Activated CD4-positive, alpha-beta T cell treated with anti-CD3 and anti-CD28 coated beads, Interleukin-2, amount 50 U/mL, for 1 hour (primary cell): ENCODE measurements at places on chromosomes 11 and 22.
A peak's percentile ranks its signal among the peaks of the same experiment; 100 is the strongest.

DNA sequence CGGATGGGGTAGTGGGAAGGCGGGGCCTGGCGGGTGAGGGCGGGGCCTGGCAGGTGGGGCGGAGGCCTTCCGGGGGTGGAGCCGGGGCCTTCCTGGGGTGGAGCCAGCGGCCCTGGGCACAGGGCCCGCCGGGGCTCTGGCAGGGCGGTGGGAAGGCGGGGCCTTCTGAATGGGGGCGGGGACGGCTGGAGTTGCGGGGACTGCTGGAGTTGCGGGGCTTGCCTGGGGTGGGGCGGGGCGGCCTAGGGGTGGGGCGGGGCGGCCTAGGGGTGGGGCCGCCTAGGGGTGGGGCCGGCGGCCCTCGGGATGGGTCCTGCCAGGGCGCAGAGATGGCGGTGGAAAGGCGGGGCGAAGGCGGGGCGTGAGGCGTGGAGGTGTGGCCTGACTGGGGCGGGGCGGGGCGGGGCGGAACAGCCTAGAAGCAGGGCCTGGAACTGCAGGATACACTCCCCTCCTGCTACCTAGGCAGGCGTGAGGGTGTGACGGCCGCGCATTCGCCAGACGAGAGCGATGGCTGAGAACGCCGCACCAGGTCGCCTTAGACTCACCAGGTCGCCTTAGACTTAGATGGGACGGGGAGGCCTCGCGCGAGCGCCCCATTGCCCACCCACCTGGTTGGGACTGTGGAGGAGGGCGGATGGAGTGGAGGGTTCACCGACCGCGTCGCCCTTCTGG is 19.3 kb downstream of the RRP7A start:
- peak; percentile 83 for DNase-seq

DNA sequence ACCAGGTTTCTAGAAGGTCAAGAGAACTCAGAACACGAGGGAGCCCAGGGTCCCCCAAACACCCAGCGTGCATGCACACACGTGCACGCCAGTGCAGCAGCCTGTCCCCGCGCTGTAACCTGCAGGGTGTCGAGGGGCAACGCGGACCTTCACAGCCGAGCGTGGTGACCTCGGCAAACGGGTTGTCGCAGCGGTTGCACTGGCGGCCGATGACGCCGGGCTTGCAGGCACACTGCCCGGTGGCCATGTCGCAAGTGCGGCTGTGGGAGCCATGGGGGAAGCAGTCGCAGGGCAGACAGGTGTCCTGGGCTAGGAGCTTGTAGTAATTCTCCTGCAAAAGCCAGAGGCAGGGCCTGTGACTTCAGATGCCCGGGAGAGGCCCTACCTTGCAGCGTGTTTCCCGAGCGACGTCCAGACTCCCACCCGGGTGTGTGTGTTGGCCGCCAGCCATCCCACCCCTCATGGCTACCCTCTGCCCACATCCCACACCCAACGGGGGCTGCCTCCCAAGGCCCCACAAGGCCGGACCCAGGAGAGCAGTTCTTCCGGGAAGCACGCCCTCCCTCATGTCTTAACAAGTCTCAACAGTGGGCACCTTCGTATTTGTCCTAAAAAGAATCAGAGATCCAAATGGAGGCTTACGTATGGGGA is 56.1 kb downstream of the TRMU start:
- DNase-seq, result no peak

DNA sequence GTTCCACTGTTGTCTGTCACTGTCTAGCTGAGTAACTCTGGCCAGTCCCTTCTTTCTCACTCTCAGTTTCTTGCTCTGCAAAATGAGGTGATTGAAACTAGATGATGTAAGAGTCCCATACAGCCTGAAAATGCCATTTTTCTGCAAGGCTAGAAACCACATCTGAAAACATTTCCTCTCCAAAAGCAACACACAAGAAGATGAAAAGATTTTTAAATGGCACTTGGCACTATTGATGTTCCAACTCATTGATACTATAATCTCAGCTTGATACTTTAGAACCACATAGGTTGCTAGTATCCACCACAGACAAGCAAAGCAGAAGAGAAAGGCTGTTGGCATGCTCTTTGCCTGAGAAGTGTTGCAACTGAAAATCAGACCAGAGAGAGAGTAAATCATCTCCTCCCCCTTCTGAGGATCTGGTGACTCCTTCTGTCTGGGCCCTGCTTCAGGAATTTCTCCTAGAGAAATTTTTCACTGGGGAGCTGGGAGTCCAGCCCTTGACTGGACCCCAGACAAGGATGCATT is 1217.9 kb downstream of the LRRC4C start:
- DNase-seq, result no peak

DNA sequence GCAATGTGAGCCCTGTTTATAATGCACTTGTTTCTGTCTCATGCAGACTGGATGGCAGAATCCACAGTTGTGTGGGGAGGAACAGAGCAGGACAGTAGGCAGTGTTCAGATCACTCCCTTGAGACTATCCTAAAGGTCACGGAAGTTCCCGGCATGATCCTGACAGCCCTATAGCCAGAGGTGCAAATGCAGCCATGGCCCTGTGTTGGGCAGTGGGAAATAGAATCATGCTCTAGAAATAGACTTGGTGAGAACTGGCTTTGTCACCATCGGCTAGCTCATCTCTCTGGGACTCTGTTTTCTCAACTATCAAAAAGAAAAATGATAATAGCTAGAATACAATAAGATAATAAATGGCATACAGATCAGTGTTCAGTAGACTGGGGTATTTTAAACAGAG is 123.2 kb downstream of the FEZ1 start:
- DNase-seq, result no peak

DNA sequence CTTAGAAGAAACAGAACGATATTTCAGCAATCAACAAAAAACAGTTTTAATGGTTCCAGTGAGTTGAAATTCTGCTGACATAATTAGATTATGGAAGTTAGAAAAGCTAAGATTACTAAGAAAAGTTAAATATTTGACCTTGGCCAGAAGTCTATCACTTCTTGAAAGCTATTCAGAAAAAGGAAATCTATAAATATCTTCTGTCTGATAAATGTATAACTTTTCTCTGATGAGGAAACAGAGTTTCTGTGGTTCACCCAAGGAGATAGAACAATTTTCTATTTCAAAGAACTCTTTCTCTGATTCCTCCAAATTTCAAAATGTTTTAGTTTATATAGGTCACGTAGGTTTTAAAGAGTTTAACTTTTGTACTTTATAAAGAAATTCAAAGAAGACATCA is 438.4 kb upstream of the CHORDC1 start:
- DNase-seq, result no peak

GRCh38 chr11:106520146-106520912 is 442.9 kb downstream of the AASDHPPT start:
- DNase-seq, result no peak

GRCh38 chr22:49512487-49513165 is 315.0 kb downstream of the BRD1 start:
- DNase-seq, result no peak

DNA sequence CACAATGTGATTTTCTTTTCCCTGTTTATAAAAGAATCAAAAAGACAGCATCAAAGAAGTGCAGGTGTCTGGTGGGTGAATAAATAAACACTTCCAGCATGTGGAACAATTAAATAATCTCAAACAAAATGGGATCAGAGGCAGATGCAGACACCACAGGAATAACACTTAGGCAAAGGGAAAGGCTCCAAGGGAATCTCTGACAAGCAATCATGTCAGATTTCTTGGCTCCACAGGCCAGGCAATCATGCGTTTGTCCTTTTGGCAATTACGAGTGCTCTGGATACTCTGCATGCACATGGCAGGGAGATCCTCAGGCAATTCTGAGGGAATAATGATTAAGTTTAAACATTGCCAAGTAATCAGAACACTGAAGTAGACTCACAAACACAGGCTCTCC is 403.5 kb upstream of the LUZP2 start:
- no peak for DNase-seq

DNA sequence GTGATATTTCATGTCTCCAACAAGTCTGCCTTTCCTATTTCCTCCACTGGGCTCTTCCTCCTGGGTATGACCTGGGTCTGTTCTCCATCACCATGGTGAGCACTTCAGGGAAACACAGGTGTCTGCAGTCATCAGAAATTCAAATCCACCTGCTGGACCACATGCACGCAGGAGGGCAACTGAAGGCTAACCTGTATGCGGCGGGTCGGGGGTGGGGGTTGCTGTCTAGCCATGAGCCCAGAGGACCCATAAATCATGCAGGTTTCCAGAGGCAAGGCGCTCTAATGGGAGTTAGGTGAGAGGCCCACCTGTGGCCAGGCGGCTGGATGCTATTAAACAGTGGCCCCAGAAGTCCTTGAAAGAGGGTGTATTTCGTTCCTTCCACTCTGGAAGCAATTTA is 11.1 kb upstream of the PAMR1 start:
- DNase-seq, result no peak

GRCh38 chr22:30416403-30416802 is 9.2 kb upstream of the MTFP1 start:
- no peak for DNase-seq

- DNase-seq, result no peak
Observed at GRCh38 chr11:118155776-118156530, 3.3 kb upstream of the SCN4B start.

DNA sequence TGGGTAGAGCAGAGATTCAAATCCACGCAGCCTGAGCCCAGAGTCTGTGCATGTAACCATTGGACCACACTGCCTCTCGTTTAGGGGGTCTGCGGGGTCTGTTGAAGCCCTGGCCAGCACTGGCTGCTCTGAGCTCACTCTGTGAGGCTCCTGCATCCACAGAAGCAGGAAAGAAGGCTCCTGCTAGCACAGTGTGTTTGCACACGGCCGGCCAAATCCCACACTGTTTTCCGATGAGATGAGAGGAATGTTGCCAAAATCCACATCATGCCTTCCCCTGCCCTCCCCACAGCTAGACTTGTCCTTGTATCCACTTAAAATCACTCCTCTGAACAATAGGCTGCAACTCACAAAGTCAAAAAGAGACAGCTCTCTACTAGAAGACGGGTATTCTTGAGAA is 10.6 kb upstream of the SLC22A12 start:
- DNase-seq, result no peak

GRCh38 chr11:12653729-12654128 is 20.5 kb upstream of the TEAD1 start:
- no peak for DNase-seq

DNA sequence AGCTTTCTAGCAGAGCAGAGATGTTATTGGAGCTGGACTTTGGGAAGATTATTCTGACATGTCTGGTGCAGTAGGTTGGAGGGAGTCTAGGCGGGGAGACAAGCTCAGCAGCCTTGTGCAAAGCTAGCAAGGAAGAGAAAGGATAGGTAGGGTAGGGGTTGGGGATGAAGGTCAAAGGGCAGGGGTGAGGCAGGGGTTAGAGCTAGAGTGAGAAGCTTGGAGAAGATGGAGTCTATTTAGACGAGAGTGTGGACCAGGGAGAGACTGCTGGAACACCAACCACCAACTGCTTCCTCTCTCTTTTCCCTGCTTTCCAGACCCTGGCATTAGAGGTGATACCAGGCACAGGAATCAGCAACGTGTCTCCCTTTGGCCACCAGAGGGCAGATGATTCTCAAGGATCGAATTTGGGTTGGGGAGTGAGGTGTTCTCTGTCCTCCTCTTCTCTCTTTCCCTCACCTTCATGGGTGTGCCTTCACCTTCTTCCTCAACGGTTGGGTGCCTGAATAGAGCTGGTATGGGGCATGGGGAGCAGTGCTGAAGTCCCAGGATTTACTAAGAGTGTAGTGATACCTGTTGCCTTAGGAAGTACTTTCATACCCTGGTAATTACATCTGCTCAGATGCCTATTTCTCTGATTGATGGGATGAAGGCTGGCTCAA is 1.8 kb upstream of the MARK2 start:
- DNase-seq, result peak; percentile 74

- DNase-seq, result no peak
Observed at GRCh38 chr11:34358258-34358727, 483 bp upstream of the ABTB2 start.

- no peak for DNase-seq
Observed at GRCh38 chr11:131327421-131327820, 43.0 kb upstream of the NTM start.

GRCh38 chr11:34604145-34604544 is 16.7 kb upstream of the EHF start:
- no peak for DNase-seq

DNA sequence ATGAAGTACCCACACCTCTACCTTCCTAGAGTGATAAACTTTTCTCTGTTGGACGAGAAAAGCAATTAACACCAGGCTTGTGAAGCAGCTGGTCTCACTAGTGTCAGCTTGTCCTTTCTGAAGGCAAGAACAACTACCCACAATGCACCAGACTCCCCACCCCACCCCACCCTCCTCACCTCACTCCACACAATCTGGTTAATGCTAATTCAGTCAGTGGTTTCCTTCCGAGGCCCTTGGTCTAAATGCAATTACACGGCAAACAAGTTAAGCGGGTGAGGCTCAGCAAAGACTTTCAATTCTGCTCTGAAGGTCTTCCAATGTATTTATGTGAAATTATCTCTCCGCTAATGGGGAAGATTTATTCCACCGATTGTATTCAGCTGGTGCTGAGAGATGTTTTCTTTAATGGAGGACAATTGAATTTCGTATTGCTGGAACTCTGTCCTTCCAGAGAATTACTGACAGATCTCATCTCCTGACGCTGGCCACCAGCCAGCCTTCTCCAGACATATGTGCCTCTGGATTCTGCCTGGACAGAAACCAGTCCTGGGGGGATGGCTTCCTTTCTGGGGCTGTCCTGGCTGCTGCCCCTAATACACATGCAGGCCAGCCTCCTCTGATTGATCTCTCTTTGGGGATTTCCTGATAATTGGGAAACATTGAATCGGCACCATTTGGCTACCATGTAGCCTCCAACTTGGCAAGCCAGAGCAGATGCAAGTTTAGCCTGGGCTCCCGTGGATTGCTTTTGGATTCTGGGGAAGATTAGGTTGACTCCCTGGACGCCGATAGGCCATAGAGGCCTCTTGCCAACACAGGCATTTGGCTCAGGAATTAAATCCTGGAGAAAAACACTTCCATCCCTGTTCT is 165.8 kb upstream of the NARS2 start:
- no peak for DNase-seq

DNA sequence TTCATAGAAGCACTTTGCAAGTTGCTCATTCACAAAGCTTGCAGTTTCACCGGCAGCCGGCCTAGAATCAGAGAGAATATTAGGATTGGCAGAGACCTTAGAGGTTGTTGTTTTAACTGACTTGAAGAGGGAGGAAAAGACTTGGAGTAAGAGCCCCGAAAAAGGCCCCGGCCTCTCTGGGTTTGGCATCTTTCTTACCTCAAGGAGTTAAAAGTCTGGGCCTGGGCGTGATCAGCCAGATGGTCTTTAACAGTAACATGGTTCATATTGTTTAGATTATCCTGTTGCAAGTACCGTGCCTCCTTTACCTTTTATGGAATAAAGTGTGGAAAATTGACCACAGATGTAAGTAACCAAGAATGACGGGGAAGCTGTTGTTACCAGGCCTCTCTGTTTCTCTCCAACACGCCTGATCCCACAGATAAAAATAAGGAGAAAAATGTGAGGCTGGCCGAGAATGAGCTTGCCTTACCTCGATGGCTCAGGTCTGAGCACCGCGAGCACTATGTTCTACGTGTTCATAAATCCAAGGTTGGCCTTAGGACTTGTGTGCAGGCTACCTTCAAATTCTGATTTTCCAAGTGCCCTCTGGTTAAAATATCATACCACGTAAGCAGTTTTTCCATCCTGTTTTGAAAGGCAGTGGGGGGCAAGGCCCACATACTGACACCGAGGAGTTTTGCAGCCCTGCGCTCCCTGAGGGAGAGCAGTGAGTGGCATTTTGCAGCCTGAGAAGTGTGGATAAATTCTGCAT is 56.4 kb downstream of the PARVA start:
- no peak for DNase-seq
